ENCODE measurements at places on chromosomes 5 and 9.

DNA sequence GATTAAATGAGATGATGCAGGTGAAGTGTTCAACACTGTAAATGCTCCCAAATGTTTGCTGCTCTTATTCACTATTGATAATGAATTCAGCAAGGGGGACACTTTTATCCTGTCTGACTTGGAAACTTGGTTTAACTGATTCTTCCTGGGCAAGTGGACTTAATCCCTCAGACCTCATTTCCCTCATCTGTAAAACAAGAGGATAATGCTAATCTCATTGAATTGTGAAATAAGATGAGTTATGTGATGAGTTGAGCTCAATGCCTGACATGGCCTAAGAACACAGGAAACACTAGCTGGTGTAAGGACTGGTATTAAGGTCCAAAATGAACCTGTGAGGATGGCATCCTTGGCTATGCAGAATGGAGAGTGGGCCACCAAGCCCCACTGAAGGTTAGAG is 23.3 kb downstream of the TNFSF15 start:
- DNase-seq: no peak

DNA sequence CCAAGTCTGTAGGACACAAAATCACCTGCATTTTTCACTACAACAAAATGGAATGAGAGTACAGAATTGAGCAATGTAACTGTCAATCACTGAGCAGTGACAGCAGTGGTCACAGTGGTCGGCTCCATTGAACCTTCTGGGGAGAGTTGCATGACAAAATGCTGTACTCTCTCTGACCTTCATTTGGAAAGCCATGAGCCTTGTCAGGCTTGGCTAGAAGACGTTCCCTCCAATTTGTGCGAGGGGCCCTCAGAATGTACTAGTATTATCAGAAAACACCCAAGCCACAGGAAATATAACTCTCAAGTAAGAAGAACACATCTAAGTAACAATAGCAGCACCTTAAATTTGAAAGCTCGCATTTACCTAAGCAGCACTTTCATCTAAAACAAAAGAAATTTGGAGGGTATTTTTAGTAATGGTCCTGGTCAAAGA is 425.6 kb upstream of the MEF2C start:
- no peak for DNase-seq

GRCh38 chr5:131252824-131253171 is 11.1 kb upstream of the CDC42SE2 start:
- no peak for DNase-seq

GRCh38 chr5:179332741-179333290 is 12.4 kb downstream of the ADAMTS2 start:
- no peak for DNase-seq

DNA sequence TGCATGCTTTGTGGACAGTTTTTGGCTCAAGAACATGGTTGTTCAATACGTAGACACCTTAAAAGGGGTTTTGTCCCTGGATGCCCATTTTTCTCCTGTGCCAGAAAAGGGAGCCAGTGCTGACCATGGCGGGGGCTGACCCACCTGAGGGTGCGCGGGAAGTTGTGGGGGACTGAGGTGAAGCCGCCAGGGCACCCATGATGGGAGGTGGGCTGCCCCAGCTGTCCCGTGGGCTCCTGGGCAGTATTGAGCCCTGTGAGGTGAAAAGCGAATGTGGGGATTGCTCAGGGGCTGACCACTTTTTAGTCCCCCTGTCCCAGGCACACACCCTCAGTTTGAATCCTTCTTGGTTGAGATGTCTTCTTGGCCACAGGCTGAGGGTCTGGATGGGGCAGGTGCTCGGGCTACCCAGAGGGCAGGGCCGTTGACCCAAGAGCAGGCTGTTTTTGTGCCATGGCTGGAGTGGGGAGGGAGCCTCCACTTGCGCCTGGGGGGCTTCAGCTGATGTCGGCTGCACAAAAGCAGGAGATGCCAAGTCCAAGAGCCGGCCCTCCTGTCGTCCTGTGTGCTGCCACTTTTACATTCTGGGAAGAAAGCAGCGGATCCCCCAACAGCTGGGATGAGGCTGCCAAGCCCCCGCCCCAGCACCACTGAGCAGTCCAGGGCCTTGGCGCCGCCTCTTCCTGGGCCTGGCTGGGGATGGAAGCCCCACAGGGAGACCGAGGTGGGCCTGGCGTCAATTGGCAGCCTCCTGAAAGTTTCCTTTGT is 120.1 kb downstream of the WNK2 start:
- no peak for DNase-seq

GRCh38 chr9:125812403-125812802 is 65.2 kb downstream of the PBX3 start:
- DNase-seq: no peak

GRCh38 chr9:8365029-8365428 is 565.5 kb upstream of the DMAC1 start:
- DNase-seq: peak; percentile 76

- no peak for DNase-seq
Observed at GRCh38 chr9:136577941-136578625, 32.2 kb upstream of the NOTCH1 start.

DNA sequence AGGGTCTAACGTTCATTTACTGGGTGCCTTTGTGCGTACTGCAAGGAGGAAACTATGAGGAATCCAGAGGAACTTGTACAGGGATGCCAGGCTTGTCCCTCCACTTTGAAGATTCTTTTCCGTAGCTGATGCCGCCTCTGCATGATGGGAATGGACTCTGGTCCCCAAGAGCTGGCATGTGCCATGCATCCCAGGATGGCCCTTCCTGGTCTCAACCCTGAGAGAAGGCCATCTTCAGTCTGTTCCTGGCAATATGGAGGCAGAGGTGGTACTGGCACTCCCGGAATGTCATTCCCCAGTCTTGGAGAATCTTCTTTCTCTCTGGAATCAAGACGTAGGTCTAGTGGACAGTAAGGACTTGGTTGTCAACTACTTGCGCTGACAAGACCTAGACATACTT is 61.5 kb downstream of the BASP1 start:
- no peak for DNase-seq

GRCh38 chr5:179185256-179185940 is 125.2 kb downstream of the ZNF354C start:
- no peak for DNase-seq

GRCh38 chr5:169862391-169862811 is 117.9 kb downstream of the INSYN2B start:
- peak; percentile 25 for DNase-seq

All from IMR-90 (cell line).